ENCODE measurements at places on chromosomes 6 and 20. TPM values are rescaled to one million over a fixed set of nuclear protein-coding genes. Genes with fewer than 3 reads are reported as not detected.

SLC17A2 gene
- not detected for total RNA-seq

DTD1 gene
- total RNA-seq = 22.2 TPM

CFB gene
- 1.8 TPM for total RNA-seq

BPIFB2 gene
- total RNA-seq = not detected

DNAAF9 gene
- total RNA-seq = 20.2 TPM

GRCh38 chr20:63037669-63038268 is 31.0 kb upstream of the BHLHE23 start:
- DNase-seq = no peak
- H3K27ac ChIP-seq = no peak overlapping the region
- no peaks in the 10 kb centered on the region for H3K36me3 ChIP-seq

DNA sequence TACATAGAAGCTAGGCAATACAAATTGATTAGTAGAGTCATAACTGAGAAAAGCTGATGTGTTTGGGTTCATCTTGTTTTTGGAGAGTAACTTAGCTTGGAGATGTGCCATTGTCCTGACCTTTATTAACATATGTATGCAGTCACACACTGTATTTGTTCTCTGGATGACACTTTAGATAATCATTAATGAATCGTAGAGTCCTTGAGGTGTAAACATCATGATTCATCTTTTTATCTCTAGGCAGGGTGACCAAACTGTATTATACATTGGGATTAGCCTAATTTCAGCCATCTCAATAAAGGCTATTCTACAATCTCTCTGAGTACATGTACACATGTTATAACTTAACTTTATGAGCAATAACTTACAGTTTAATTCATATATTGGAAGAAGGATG is 3.6 kb upstream of the MTCL3 start:
- H3K27me3 ChIP-seq = peaks cover 67% of the 10 kb centered on the region
- H3K36me3 ChIP-seq = no peaks in the 10 kb centered on the region
- no peak overlapping the region for H3K4me3 ChIP-seq
